ENCODE measurements at places on chromosomes 2 and 18. TPM values are rescaled to one million over a fixed set of nuclear protein-coding genes. Genes with fewer than 3 reads are reported as not detected.

The TMEM37 gene
- total RNA-seq: not detected

The GPR75 gene
- 1.8 TPM for total RNA-seq

The ACVR2A gene
- 1.6 TPM for total RNA-seq

The DSG4 gene
- not detected for total RNA-seq

The G6PC2 gene
- total RNA-seq: not detected

DNA sequence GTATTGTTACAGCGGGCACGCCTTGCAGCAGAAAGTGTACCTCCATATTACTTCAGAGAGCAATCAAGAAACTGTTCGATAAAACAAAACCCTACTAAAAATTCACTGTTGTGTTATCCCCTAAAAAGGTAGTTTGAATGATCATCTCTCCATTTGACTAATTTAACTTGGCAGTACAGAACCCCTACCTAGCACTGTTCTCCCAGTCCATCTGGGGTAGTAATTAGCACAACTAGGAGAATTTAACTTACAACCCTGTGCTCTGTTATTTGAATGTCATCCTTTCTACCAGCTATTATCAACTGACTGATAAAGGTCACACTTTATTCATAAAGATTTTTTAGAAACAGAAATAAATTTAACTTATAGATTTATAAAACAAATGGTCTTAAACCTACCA, 121.2 kb downstream of the EPB41L3 start:
- no peak for DNase-seq
- H3K36me3 ChIP-seq: no peaks in the 10 kb centered on the region
- no peak overlapping the region for H3K27ac ChIP-seq
- H3K27me3 ChIP-seq: peaks cover 7% of the 10 kb centered on the region
- no peaks in the 10 kb centered on the region for H3K4me1 ChIP-seq
- H3K4me3 ChIP-seq: no peak overlapping the region

DNA sequence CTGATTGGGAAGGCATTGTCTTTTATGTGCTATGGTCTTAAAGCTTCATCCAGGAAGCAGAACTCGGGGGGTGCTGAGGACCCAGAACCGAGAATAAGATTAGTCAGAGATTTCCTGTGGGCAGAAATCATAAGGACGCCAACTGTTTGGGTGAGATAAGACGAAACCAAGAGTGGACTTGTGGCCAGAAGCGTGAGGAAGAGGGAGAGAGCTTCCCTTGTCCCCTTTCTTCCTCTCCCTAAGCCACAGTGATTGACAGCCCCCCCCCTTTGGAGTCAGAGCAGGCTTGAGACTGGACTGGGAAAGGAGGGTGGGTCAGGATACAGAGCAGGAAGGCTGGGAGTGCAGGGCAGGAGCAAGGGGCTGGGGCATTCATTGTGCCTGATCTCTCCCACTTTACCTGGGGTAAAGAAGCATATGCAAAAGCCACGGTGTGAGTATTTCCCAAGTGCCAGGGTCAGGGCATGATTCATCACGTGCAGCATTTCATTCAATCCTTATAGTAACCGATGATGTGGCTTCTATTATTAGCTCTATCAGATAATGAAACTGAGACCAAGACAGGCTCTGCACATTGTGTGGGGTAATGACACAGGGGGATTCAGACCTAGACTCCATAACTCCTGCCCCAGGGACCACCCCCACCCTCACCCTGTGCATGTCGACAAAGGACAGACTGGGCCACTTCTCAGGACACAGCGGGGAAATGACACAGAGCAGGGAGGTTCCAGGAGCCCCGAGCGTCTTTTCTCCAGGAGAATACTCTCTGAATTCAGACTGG, 3.0 kb upstream of the IL1RN start:
- H3K27me3 ChIP-seq: peaks cover 38% of the 10 kb centered on the region
- DNase-seq: peak; percentile 26
- peak overlapping the region; percentile 66 for H3K27ac ChIP-seq
- H3K36me3 ChIP-seq: no peaks in the 10 kb centered on the region
- peaks cover 35% of the 10 kb centered on the region for H3K4me1 ChIP-seq

- peaks cover 5% of the 10 kb centered on the region for H3K36me3 ChIP-seq
- no peaks in the 10 kb centered on the region for H3K27me3 ChIP-seq
- no peak overlapping the region for H3K4me3 ChIP-seq
- no peaks in the 10 kb centered on the region for H3K4me1 ChIP-seq
Measured at GRCh38 chr2:239954166-239955086, 70.7 kb downstream of the NDUFA10 start.

GRCh38 chr2:241149925-241150659, at the start of gene PPP1R7:
PPP1R7 (plus strand) TSS chr2:241150467; CDS start chr2:241150496, 29 bp downstream.
- peaks cover 48% of the 10 kb centered on the region for H3K4me1 ChIP-seq
- peaks cover 8% of the 10 kb centered on the region for H3K36me3 ChIP-seq
- H3K4me3 ChIP-seq: peak within 1 kb of the TSS; percentile 95
- peak; percentile 94 for DNase-seq

DNA sequence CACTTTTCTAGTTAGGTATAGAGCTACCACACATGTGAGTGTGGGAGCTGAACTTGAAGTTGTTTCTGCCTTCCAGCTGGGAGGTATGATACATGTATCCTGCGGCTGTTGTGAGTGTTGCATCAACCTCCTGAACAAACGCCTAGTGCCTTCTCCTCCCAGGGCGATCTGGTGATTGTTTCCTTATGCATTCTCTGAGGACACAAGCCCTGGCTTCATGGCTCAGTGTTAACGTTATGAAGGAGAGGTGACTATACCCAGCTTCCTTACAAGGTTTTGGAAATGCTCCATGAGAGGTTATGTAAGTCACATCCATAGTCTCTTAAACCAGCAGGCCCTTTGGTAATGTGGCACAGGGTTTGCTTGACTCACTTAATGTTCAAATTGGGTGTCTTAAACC, 64.9 kb downstream of the SPRED2 start:
- no peak overlapping the region for H3K4me3 ChIP-seq
- H3K27me3 ChIP-seq: no peaks in the 10 kb centered on the region
- no peak overlapping the region for H3K27ac ChIP-seq
- no peak for DNase-seq
- no peaks in the 10 kb centered on the region for H3K36me3 ChIP-seq

DNA sequence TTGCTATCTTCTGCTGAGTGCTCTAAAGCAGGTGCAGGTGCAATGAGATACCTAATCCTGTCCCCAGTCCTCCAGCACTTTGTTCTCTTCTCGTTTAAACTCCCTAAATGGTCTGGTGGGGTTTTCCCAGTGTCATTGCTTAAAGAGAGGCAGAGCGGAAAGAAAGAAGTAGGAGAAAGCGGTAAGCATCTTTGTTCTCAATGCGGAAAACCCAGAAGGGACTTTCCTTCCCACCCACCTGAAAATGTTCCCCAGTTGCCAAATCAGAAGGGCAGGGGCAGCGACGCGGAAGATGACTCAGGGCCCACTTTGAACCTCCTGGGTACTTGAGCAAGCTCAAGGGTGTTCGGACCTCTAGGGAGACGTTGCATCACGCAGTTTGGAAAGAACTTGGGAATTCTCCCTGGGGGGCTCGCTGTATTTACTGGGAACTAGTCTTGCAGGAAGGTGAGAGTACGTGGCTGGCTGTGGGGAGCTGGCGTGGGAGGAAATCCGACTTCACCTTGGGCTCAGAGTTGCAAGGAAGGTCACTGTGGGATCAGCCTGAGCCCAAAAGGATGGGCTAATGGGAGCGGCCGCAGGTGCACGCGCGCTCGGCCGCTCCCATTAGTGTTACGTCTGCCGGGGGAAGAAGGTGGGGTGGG, 589 bp upstream of the SGPP2 start:
- H3K27ac ChIP-seq: peak overlapping the region; percentile 97
- H3K27me3 ChIP-seq: peaks cover 79% of the 10 kb centered on the region
- H3K4me1 ChIP-seq: peaks cover 32% of the 10 kb centered on the region
- peak; percentile 69 for DNase-seq
- H3K4me3 ChIP-seq: peak overlapping the region; percentile 92

GRCh38 chr2:232586943-232587505, 36.5 kb downstream of the EIF4E2 start:
- no peak overlapping the region for H3K4me3 ChIP-seq
- H3K27ac ChIP-seq: no peak overlapping the region
- H3K27me3 ChIP-seq: no peaks in the 10 kb centered on the region
- H3K4me1 ChIP-seq: no peaks in the 10 kb centered on the region
- peaks cover 28% of the 10 kb centered on the region for H3K36me3 ChIP-seq

GRCh38 chr2:95051626-95052025, 26.1 kb downstream of the MAL start:
- peaks cover 37% of the 10 kb centered on the region for H3K36me3 ChIP-seq
- peaks cover 77% of the 10 kb centered on the region for H3K4me1 ChIP-seq
- no peak overlapping the region for H3K4me3 ChIP-seq
- DNase-seq: no peak

- no peak overlapping the region for H3K4me3 ChIP-seq
- H3K27me3 ChIP-seq: no peaks in the 10 kb centered on the region
- DNase-seq: no peak
- no peaks in the 10 kb centered on the region for H3K36me3 ChIP-seq
Measured at GRCh38 chr2:48423376-48423775, 106.6 kb upstream of the STON1 start.

- H3K27ac ChIP-seq: no peak overlapping the region
- no peak overlapping the region for H3K4me3 ChIP-seq
- H3K27me3 ChIP-seq: no peaks in the 10 kb centered on the region
Measured at GRCh38 chr2:165835363-165835762, 41.3 kb upstream of the GALNT3 start.

DNA sequence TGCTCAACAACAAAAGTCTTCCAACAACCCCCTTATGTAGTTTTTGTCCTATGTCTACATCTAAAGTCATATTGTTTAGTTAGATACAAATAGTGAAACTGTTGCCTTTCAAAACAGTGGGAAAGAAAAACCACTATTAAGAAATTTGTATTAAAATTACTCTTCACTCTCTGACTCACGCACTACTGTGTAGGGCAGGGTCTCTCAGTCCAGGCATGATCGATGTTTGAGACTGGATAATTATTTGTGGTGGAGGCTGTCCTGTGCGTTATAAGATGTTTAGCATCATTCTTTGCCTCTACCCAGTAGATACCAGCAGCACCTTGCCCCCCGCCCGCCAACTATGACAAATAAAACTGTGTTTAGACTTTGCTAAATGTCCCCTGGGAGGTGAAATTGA, 369.4 kb upstream of the ZEB2 start:
- H3K4me1 ChIP-seq: no peaks in the 10 kb centered on the region
- no peak overlapping the region for H3K4me3 ChIP-seq
- peaks cover 10% of the 10 kb centered on the region for H3K27me3 ChIP-seq
- no peak overlapping the region for H3K27ac ChIP-seq

DNA sequence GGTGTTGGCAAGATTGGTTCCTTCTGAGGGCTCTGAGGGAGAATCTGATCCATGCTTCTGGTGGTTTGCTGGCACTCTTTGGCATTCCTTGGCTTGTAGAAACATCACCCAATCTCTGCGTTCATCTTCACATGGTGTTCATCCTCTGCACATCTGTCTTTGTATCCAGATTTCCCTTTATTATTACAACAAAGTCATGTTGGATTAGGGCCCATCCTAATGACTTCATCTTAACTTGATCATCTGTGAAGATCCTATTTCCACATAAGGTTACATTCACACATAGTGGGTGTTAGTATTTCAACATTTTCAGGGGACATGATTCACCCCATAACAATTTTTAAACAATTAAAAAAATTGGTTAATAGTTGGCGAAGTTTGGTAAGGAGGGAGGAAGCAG, 177.4 kb upstream of the CWC22 start:
- DNase-seq: no peak
- no peak overlapping the region for H3K4me3 ChIP-seq
- no peaks in the 10 kb centered on the region for H3K4me1 ChIP-seq
- no peaks in the 10 kb centered on the region for H3K27me3 ChIP-seq
- no peaks in the 10 kb centered on the region for H3K36me3 ChIP-seq

DNA sequence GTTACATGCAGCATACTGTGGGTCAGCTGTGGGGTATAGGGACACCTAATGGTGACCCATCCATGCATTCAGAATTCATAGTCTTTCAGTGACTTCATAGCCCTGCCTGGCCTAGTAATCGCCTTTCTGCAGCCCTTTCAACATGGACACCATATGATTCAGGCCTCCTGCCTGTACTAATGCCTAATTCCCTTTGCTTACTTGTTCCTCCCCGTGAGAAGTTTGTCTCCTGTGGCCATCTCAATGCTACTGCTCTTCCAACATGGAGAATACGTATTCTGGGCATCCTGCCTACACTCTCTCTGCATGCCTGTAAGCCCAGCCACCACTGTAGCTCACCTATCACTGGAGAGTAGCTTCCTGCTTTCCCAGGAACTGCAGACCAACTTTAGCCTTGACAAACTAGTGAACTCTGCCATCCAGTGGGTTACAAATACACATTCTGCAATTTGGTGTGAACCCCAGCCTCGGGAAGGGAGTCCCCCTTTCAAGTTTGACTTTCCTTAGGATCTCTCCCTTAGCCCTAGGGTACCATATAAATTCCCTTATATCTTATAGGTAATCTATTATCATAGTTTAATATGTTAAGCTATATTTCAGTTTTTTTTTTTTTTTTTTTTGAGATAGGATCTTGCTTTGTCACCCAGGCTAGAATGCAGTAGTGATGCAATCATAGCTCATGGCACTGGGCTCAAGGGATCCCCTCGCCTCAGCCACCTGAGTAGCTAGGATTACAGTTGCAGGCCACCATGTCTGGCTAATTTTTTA, 22.3 kb downstream of the M1AP start:
- no peak overlapping the region for H3K4me3 ChIP-seq
- no peaks in the 10 kb centered on the region for H3K36me3 ChIP-seq
- no peaks in the 10 kb centered on the region for H3K27me3 ChIP-seq
- H3K4me1 ChIP-seq: no peaks in the 10 kb centered on the region
- no peak overlapping the region for H3K27ac ChIP-seq
- DNase-seq: no peak

DNA sequence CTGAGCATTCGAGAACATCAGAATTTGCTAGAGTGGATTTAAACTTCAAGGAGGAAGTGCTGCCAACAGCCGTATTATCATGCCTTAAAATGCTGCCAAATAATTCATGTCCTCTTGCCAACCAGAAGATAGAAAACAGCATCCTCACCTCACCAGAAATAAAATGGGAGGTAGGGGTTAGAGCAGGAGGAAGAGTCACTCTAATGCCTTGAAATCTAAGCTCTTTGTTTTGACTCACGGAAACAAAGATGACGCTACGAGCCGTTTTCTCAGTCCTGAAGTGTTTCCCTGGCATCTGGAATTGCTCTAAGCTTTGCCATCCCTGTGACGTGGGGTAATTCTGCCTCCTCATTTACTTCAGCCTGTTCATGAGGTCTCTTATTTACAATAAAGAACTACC, 97.1 kb downstream of the PRPF40A start:
- H3K4me3 ChIP-seq: no peak overlapping the region
- H3K36me3 ChIP-seq: no peaks in the 10 kb centered on the region
- H3K27ac ChIP-seq: no peak overlapping the region
- H3K27me3 ChIP-seq: peaks cover 3% of the 10 kb centered on the region
- H3K4me1 ChIP-seq: no peaks in the 10 kb centered on the region

- H3K27me3 ChIP-seq: no peaks in the 10 kb centered on the region
- DNase-seq: peak; percentile 27
- H3K4me1 ChIP-seq: peaks cover 53% of the 10 kb centered on the region
- peaks cover 29% of the 10 kb centered on the region for H3K36me3 ChIP-seq
- peak overlapping the region; percentile 86 for H3K27ac ChIP-seq
- H3K4me3 ChIP-seq: peak overlapping the region; percentile 82
Measured at GRCh38 chr2:105328281-105329196, 996 bp downstream of the TGFBRAP1 start.

DNA sequence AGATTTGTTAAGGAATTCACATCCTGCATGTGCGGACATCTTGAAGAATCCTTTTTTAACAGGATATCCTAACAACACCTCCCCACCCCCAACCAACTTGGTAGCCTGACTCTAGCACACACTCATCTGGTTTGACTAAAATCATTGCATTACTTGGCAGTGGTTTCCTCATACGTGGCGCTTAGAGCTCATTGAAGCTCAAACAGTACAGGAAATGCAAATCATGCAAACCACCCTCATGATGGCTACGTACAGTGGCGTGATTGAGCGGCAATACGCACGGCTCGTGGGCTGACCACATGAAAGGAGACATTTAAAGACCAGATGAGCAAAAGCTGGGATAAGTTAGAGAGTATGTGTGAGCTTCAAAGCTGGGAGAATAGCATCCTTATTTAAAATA, 336.2 kb downstream of the ZEB2 start:
- peak overlapping the region; percentile 91 for H3K27ac ChIP-seq
- peaks cover 52% of the 10 kb centered on the region for H3K4me1 ChIP-seq
- peak; percentile 79 for DNase-seq
- no peaks in the 10 kb centered on the region for H3K27me3 ChIP-seq
- peaks cover 35% of the 10 kb centered on the region for H3K36me3 ChIP-seq
- H3K4me3 ChIP-seq: peak overlapping the region; percentile 30

All from activated naive CD8-positive, alpha-beta T cell treated with anti-CD3 and anti-CD28 coated beads for 36 hours (primary cell).